Left lung (tissue), 14 donors: ENCODE measurements at places on chromosomes 4 and X.

GRCh38 chrX:145396612-145397011, 149.3 kb downstream of the SPANXN1 start:
- no peak for DNase-seq

DNA sequence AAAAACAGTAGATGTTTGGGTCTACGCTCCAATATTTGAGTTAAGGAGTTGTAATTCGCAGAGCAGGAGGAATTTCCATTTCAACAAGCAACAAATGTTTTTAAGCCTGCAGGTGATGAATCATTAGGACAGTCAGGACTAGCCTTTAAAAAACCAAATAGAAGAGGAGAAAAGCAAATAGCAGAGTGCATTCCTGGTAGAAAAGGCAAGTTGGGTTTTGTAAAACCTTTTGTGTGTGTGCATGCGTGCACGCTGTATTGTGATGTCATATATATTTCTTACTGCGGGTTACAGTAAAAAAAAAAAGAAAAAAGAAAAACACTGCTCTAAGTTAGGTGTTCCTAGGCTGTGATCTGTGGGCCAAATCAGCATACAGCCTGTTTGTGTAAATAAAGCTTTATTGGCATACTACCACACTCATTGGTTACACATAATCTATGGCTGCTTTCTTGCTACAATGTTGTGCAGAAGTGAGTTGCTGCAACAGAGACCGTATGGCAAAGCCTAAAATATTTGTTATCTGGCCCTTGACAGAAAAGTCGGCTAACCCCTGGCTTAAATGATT, 135.6 kb downstream of the MID1 start:
- DNase-seq: no peak

GRCh38 chr4:176837169-176837895, 44.6 kb upstream of the VEGFC start:
- no peak for DNase-seq

DNA sequence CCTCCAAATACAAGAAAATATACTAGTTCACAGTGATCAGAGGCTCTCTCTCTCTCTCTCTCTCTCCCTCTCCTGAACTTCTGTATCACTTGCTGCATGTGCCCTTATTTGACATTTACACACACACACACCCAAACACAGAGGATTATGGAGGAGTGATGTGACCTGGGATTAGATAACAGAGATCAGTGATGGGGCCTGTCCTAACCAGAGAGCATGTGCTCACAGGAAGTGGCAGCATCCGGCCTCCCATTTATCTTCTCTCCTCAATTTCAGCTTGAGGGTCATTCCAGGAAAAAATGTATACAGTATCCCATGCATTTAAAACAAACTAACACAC, 143.0 kb downstream of the TSPAN5 start:
- DNase-seq: no peak

GRCh38 chr4:87950936-87951511, 24.5 kb upstream of the SPP1 start:
- no peak for DNase-seq

DNA sequence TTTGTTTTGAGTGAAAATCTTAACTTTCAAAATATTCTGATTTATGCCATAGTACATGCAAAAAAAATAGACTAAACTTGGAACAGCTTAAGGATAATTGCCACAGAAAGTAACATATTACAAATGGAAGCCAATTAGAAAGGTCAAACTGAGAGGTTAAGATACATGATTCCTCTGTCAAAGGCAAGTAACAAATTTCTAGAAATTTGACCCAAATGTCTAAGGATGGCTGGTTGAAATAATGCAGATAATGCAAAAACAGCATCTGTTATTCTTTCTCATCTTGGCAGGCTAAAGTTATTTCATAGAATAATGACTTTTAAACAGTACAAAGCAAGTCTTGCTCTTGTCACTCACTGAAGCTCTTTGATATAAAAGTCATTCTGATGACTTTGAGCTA, 10.5 kb downstream of the FGF5 start:
- DNase-seq: no peak

- no peak for DNase-seq
These were observed 97.1 kb upstream of the ATOH1 start for GRCh38 chr4:93731456-93731855.
